Thoracic aorta (tissue), 2 donors: ENCODE measurements at places on chromosomes 16 and 17. TPM values are rescaled to one million over a fixed set of nuclear protein-coding genes. Genes with fewer than 3 reads are reported as not detected.
A peak's percentile ranks its signal among the peaks of the same experiment; 100 is the strongest.

DNA sequence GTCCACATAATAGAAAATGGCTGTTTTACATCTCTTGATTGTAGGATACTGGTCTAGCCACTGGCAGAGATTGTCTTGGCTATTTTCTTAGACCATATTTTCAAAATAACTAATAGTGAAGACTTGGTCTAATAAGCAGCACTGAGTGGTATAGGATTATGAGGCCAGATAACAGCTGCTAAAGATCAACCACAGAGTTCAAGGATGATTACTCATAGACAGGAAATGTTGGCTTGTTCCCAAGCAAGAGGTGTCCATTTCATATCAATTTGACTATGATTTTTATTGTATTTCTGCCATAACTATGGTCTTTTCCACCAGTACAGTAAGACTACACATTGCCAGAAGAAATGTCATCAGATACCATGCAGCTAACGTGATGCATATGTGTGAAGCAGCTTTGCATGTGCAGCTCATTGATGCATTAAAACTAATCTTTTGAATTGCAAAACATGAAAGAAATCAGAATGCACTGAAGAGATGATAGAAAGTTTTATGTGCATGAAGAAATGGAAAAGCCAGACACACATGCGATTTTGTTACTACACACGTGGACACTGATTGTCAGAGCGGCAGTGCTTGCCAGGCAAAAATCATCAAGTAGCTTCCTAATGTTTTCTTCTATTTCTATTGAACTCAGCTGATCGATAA lies 693.3 kb downstream of the CDH11 start:
- H3K4me1 ChIP-seq: no peaks in the 10 kb centered on the region
- H3K27ac ChIP-seq: no peak overlapping the region
- DNase-seq: no peak

KAT8 gene
- total RNA-seq: 75.7 TPM

- H3K4me3 ChIP-seq: no peak overlapping the region
- no peak overlapping the region for H3K27ac ChIP-seq
- no peaks in the 10 kb centered on the region for H3K27me3 ChIP-seq
- peaks cover 9% of the 10 kb centered on the region for H3K4me1 ChIP-seq
Observed at GRCh38 chr17:62964506-62964905, 1.5 kb upstream of the TANC2 start.

KRTAP4-4 gene
- not detected for total RNA-seq

GPATCH8 gene
- total RNA-seq: 56.1 TPM

- H3K27ac ChIP-seq: peak overlapping the region; percentile 13
- H3K36me3 ChIP-seq: no peaks in the 10 kb centered on the region
- H3K4me1 ChIP-seq: peaks cover 4% of the 10 kb centered on the region
- H3K4me3 ChIP-seq: no peak overlapping the region
Observed at GRCh38 chr16:66188917-66189725, 177.4 kb upstream of the CDH5 start.
